Fibroblast of lung (primary cell): ENCODE measurements at places on chromosomes 16 and 17. TPM values are rescaled to one million over a fixed set of nuclear protein-coding genes. Genes with fewer than 3 reads are reported as not detected.

ZFP3 gene
- 2.1 and 3.1 TPM in 2 replicates for total RNA-seq

CD300A gene
- not detected in 2 replicates for total RNA-seq

HSPB9 gene
- total RNA-seq, result not detected in 2 replicates

TCAP gene
- 0.17 and 0.26 TPM in 2 replicates for total RNA-seq

TPSG1 gene
- total RNA-seq, result not detected in 2 replicates

TAC4 gene
- not detected in 2 replicates for total RNA-seq

PLEKHM1 gene
- 20.5 and 27.9 TPM in 2 replicates for total RNA-seq

PHLPP2 gene
- 6.9 and 9.7 TPM in 2 replicates for total RNA-seq

TEKT1 gene
- not detected in 2 replicates for total RNA-seq

CRYBA1 gene
- total RNA-seq, result 0.17 TPM in 1 of 2 replicates, not detected in the other

HBA1 gene
- total RNA-seq, result not detected in 2 replicates

DOC2A gene
- total RNA-seq, result 0.26 and 0.33 TPM in 2 replicates

TEPSIN gene
- 11.2 and 11.3 TPM in 2 replicates for total RNA-seq

HOXB9 gene
- total RNA-seq, result not detected in 2 replicates

SDR42E2 gene
- under 0.01 TPM in 1 of 2 replicates, not detected in the other for total RNA-seq

PLEKHH3 gene
- total RNA-seq, result 19.3 and 24.6 TPM in 2 replicates

KCNJ2 gene
- 36.0 and 48.1 TPM in 2 replicates for total RNA-seq

NPIPA8 gene
- total RNA-seq, result not detected in 2 replicates

SYCE1L gene
- 0.26 and 0.33 TPM in 2 replicates for total RNA-seq

OTOP2 gene
- not detected in 2 replicates for total RNA-seq

CDT1 gene
- total RNA-seq, result 0.77 and 3.6 TPM in 2 replicates

ORMDL3 gene
- 48.1 and 51.9 TPM in 2 replicates for total RNA-seq

TVP23A gene
- under 0.01 and 0.26 TPM in 2 replicates for total RNA-seq

KRTAP16-1 gene
- total RNA-seq, result not detected in 2 replicates

FCSK gene
- 11.8 and 13.5 TPM in 2 replicates for total RNA-seq

EME1 gene
- 0.51 and 2.3 TPM in 2 replicates for total RNA-seq

HBQ1 gene
- total RNA-seq, result not detected in 2 replicates

COA3 gene
- total RNA-seq, result 53.5 and 59.8 TPM in 2 replicates

STARD3 gene
- 28.0 and 31.7 TPM in 2 replicates for total RNA-seq

VPS9D1 gene
- total RNA-seq, result 7.2 and 13.0 TPM in 2 replicates

SLC25A39 gene
- total RNA-seq, result 47.0 and 70.2 TPM in 2 replicates

SKAP1 gene
- not detected in 2 replicates for total RNA-seq

EPOP gene
- 0.26 and 0.33 TPM in 2 replicates for total RNA-seq

SLFN12L gene
- 0.17 and 0.26 TPM in 2 replicates for total RNA-seq

KRT32 gene
- under 0.01 TPM in 2 replicates for total RNA-seq

KCNJ18 gene
- total RNA-seq, result not detected in 2 replicates

SMIM22 gene
- not detected in 2 replicates for total RNA-seq

MT1E gene
- 251 and 390 TPM in 2 replicates for total RNA-seq

TSNAXIP1 gene
- total RNA-seq, result 1.2 and 1.5 TPM in 2 replicates

CDH15 gene
- total RNA-seq, result 0.26 and 0.99 TPM in 2 replicates

DBNDD1 gene
- total RNA-seq, result 1.3 and 3.6 TPM in 2 replicates

RRAD gene
- 41.1 and 83.7 TPM in 2 replicates for total RNA-seq

CACNG1 gene
- total RNA-seq, result not detected in 2 replicates

ALOXE3 gene
- not detected in 2 replicates for total RNA-seq

UNC45B gene
- not detected in 2 replicates for total RNA-seq

SLC9A5 gene
- total RNA-seq, result 1.0 and 2.3 TPM in 2 replicates
